Tibial artery (tissue), 4 donors: ENCODE measurements at places on chromosomes 4 and X.

DNA sequence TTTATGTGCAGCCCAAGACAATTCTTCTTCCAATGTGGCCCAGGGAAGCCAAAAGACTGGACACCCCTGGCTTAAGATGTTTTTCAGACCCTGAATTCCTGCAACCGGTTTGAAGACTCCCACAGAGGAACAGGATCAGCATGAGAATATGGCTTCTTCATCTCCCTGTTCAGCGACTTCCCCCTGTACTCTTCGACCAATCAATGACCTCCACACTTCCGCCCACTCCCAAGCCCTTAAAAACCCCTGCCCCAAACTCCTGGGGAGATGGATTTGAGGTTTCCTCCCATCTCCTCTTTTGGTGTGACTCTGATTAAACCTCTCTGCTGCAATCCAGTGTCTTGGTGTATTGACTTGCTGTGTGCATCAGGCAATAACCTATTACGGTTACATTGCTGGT is 344.4 kb downstream of the NR3C2 start:
- no peak for DNase-seq
- H3K4me3 ChIP-seq, result no peak overlapping the region
- H3K27ac ChIP-seq, result no peak overlapping the region
- no peaks in the 10 kb centered on the region for H3K36me3 ChIP-seq

DNA sequence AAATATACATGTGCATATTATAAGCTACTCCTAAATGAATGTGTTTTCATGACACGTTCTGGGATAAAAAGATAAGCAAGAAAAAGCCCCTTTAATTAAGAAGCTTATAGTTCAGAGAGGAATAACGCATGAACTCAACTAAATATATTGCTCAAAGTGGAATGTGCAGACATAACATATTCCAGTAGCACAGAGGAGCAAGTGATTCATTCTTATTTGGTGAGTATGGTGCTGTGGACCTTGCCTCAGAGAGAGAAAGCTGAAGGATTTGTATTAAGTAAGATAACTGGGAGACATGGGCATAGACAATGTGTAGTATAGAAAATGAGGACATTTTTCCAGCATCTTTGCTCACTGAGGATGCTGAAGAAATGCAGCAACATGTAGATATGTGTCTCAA is 76.8 kb downstream of the CFAP299 start:
- no peak overlapping the region for H3K27ac ChIP-seq
- DNase-seq, result no peak
- H3K4me3 ChIP-seq, result no peak overlapping the region
- no peaks in the 10 kb centered on the region for H3K27me3 ChIP-seq
- no peaks in the 10 kb centered on the region for H3K4me1 ChIP-seq

GRCh38 chr4:23969635-23970145 is 79.8 kb upstream of the PPARGC1A start:
- no peak for DNase-seq
- H3K36me3 ChIP-seq, result no peaks in the 10 kb centered on the region
- H3K4me3 ChIP-seq, result no peak overlapping the region
- no peak overlapping the region for H3K27ac ChIP-seq
- H3K27me3 ChIP-seq, result no peaks in the 10 kb centered on the region

DNA sequence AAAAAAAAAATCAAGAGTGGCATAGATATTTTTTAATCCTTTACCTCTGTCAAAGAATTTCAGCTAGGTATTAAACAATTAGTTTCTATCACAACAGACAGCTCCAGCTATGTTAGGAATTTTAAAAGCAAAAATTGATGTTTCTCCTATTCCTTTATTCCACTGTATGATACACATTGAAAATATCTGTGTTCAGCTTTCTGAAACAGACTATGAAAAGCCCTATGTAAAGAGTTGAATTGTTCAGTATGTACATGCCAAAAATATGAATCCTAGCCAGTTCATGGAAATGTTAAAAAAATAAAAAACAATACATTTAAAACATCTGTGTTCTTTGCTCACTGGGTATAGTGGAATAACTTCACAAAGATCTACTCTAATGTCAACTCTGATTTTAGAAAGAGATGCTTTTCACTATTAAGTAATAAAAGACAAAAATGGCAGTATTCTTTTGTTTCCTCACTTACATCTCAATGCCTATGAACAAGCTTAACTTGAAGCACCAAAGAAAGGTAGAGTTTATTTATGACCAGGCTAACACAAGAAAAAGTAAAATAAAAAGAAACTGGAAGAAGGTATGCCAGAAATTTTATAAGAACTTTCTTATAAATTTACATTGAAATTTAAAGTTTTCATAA is 32.1 kb downstream of the FBXW7 start:
- H3K27ac ChIP-seq, result no peak overlapping the region
- DNase-seq, result no peak
- H3K27me3 ChIP-seq, result no peaks in the 10 kb centered on the region

DNA sequence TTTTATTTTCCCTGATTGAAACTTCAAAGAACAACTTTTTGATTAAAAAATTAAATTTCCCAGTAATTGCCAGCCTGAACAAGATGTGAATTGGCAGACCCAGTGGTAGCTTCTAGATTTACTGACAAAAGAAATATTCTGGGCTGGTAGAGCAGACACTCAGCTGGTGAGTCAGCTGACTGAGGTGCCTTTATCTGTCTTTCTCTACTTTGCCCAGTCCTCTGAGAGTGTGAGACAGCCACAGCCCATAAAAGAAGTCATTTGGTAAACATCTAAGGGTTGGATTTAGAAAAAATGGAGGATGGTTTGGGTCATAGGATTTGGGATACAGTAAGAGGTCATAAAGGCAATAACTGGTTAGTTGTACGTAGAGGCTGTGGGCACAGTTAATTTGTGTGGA is 54.5 kb downstream of the CCSER1 start:
- no peak overlapping the region for H3K4me3 ChIP-seq
- no peak for DNase-seq
- no peaks in the 10 kb centered on the region for H3K27me3 ChIP-seq
- H3K36me3 ChIP-seq, result no peaks in the 10 kb centered on the region

DNA sequence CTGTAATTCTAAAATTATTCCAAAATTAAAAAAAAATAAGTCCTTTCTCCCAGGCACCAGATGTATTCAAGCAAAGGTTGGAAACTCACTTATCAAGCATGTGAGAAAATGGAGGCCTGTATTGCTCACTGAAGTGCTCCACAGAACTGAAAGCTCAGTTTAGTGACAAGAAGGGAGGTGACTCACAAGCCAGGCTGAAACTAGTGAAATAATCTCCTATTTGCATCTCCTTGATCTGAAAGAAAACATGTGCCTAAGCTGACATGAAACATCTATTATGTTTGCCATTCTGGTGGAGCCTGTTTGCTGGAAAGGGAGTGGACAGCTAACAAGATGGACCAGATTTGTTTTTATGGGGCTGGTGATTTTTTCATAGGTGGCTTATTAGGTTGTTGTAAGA is 54.0 kb upstream of the AMELX start:
- no peak overlapping the region for H3K27ac ChIP-seq
- no peaks in the 10 kb centered on the region for H3K4me1 ChIP-seq
- H3K36me3 ChIP-seq, result no peaks in the 10 kb centered on the region
- no peaks in the 10 kb centered on the region for H3K27me3 ChIP-seq

DNA sequence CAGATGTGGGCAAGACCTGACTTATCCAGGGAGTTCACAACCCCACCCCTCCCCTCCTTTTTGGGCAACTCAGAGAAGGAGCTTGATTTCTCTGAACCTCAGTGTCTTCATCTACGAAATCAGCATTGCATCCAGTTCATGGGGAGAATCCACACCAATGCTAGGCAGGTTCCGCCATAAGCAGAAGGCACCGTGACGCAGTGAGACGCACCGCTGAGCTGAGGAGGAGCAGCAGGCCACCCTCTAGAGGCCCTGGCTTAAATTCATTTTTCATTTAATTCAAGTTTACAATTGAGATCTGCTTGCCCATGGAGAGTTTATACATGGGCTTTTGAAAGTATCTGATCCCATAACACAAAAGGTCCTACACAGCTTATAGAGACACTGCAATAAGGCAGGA is 55.7 kb downstream of the CPZ start:
- DNase-seq, result no peak
- no peak overlapping the region for H3K4me3 ChIP-seq
- H3K27me3 ChIP-seq, result peaks cover 55% of the 10 kb centered on the region
- no peaks in the 10 kb centered on the region for H3K36me3 ChIP-seq

GRCh38 chrX:115547448-115547847 is 13.5 kb upstream of the PLS3 start:
- no peak for DNase-seq
- no peaks in the 10 kb centered on the region for H3K4me1 ChIP-seq
- H3K36me3 ChIP-seq, result no peaks in the 10 kb centered on the region
- H3K4me3 ChIP-seq, result no peak overlapping the region
- H3K27ac ChIP-seq, result no peak overlapping the region
- no peaks in the 10 kb centered on the region for H3K27me3 ChIP-seq

GRCh38 chrX:15474028-15474427 is 19.1 kb downstream of the PIR start:
- H3K27me3 ChIP-seq, result no peaks in the 10 kb centered on the region
- H3K27ac ChIP-seq, result no peak overlapping the region
- no peak overlapping the region for H3K4me3 ChIP-seq
- H3K4me1 ChIP-seq, result no peaks in the 10 kb centered on the region

- peak; percentile 15 for DNase-seq
- H3K27ac ChIP-seq, result no peak overlapping the region
- H3K27me3 ChIP-seq, result peaks cover 34% of the 10 kb centered on the region
- no peak overlapping the region for H3K4me3 ChIP-seq
- no peaks in the 10 kb centered on the region for H3K4me1 ChIP-seq
Observed at GRCh38 chr4:7199771-7200441, 7.6 kb downstream of the SORCS2 start.
